Dermis lymphatic vessel endothelial cell (primary cell): ENCODE measurements at places on chromosomes 2 and 18. TPM values are rescaled to one million over a fixed set of nuclear protein-coding genes. Genes with fewer than 3 reads are reported as not detected.

The CXCR1 gene
- not detected in 2 replicates for total RNA-seq

The IL1RL2 gene
- total RNA-seq, result 0.09 and 0.22 TPM in 2 replicates

The TRIM43 gene
- total RNA-seq, result not detected in 2 replicates

The TACR1 gene
- not detected in 2 replicates for total RNA-seq

The EFEMP1 gene
- total RNA-seq, result 1,851 and 8,510 TPM in 2 replicates

The CD8B2 gene
- total RNA-seq, result not detected in 2 replicates

The CELF4 gene
- 0.43 TPM in 1 of 2 replicates, not detected in the other for total RNA-seq

The PLA2R1 gene
- 22.3 and 30.3 TPM in 2 replicates for total RNA-seq

The RGPD4 gene
- total RNA-seq, result not detected in 2 replicates

The APLF gene
- total RNA-seq, result 6.7 and 6.9 TPM in 2 replicates

The EVX2 gene
- not detected in 2 replicates for total RNA-seq

The CCDC141 gene
- total RNA-seq, result 1.7 and 3.7 TPM in 2 replicates

The LYG2 gene
- total RNA-seq, result not detected in 2 replicates

The LRATD1 gene
- 0.98 and 3.4 TPM in 2 replicates for total RNA-seq

The RSAD2 gene
- under 0.01 and 0.33 TPM in 2 replicates for total RNA-seq

The TCF7L1 gene
- 4.3 and 5.2 TPM in 2 replicates for total RNA-seq

The GTF2A1L gene
- total RNA-seq, result 0.09 and 0.11 TPM in 2 replicates

The DCDC2C gene
- total RNA-seq, result not detected in 2 replicates

The SP9 gene
- total RNA-seq, result not detected in 2 replicates

The CNTNAP5 gene
- under 0.01 TPM in 1 of 2 replicates, not detected in the other for total RNA-seq

The SERPINB7 gene
- 0.22 TPM in 1 of 2 replicates, not detected in the other for total RNA-seq

The OR6B2 gene
- total RNA-seq, result not detected in 2 replicates

The PNKD gene
- total RNA-seq, result 16.6 and 19.1 TPM in 2 replicates

The NT5C1B gene
- total RNA-seq, result not detected in 2 replicates

The TLX2 gene
- not detected in 2 replicates for total RNA-seq

The TMEM150A gene
- 10.1 and 10.8 TPM in 2 replicates for total RNA-seq
